ENCODE measurements at places on chromosomes 4 and X.

GRCh38 chrX:2487366-2487765 is 13.4 kb downstream of the DHRSX start:
- DNase-seq: no peak

GRCh38 chr4:76962406-76963130 is 13.0 kb downstream of the SEPTIN11 start:
- no peak for DNase-seq

DNA sequence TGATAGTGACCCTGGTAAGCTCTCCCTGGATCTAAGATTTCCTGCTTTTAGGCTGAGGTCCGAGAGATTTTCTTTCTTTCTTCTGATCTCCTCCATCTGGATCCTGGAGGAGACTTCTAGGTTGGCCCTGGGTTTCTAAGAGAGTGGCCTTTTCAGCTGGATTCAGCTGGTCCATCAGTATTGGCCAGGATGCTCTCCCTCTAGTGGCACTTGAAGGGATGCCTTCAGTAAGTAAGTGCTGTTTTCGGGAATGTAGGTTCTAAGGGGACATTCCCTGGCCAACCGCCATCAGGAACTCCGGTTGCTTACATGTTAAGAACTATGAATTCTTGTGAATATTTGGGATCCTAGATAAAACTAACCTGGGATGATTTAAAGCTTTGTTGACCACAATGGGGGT is 56.9 kb downstream of the SERTM2 start:
- DNase-seq: no peak

- DNase-seq: no peak
Measured at GRCh38 chr4:67236788-67237187, 308.5 kb downstream of the CENPC start.

GRCh38 chr4:78154972-78155590 is 98.0 kb downstream of the FRAS1 start:
- DNase-seq: no peak

- no peak for DNase-seq
Measured at GRCh38 chrX:20571611-20572010, 304.9 kb upstream of the RPS6KA3 start.

- DNase-seq: no peak
Measured at GRCh38 chrX:74297766-74298165, 6.2 kb upstream of the ZCCHC13 start.

DNA sequence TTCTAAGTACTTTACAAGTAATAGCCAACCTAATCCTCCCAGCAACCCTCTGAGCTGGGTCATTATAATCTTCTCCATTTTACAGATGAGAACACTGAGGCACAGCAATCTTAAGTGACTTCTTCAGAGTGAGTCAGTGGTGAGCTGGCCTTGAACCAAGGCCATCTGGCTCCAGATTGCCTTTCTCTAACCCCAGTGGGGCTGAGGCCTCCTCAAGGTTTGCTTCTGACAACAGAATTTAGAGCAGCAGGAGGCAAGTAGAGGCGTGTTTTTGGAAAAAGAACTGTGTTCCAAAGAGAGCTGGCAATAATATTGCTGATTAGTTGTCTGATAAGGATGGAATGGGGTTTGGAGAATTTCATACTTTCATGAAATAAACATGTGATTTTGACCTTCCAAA is 41.2 kb downstream of the PIR start:
- DNase-seq: no peak

DNA sequence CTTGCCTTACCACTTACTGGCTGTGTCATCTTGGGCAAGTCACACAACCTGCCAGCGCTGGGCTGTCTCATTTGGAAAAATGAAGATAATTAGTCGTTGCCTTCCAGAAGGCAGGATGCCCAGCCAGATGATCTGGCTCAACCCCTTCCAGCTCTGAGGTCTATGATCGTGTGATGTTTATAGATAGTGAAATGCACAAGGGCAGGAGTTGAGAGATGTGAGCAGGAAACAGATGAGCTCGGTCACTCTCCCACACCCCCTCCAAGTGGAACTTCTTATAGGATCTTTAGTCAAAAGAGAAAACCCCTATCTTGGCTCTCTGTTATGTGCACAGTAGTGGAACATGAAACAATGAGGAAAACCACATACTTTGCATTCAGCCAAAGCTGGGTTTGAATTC is 336.8 kb upstream of the PPARGC1A start:
- DNase-seq: no peak

DNA sequence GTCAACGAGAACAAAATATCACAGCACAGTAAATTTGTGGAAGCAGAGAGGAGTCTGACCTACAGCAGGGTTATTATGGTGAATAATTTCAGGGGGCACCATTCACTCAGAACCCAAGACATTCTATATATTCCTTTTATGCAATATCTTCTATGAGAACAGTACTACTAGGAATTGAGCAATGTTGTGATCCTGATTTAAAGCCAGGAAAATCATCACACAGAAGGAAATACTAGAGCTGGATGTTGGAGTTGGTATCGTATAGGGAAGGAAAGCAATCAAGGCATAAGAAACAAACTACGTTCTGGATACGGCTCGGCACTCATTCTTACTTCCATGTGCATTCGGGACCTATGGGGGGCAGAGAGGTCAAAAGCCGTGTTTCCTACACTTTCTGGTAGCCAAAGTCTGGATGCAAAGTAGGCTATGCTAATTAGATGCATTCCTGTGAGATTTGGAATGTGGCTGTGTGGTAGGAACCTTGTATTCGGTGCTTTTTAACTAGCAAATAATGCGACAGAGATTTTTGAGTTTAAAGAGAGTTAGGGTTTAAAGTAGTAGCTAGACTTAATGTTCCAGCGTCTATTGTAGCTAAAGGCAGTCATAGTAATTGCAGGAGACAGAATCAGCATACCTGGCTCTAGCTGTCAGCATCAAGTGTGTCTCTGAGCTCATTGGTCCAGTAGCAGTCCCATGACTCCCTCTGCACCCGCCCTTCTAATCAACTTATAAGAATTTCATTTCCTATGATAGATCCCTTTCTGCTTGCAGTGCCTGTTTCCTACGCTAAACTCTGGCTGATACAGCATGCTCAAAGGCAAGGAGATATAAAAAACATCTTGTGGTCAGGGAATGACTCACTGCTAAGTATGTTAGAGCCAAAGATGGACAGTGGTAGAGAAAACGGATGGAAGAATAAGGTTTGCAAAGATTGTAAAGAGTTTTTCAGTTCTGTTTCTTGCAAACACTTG is 43.3 kb upstream of the PDGFC start:
- DNase-seq: no peak

DNA sequence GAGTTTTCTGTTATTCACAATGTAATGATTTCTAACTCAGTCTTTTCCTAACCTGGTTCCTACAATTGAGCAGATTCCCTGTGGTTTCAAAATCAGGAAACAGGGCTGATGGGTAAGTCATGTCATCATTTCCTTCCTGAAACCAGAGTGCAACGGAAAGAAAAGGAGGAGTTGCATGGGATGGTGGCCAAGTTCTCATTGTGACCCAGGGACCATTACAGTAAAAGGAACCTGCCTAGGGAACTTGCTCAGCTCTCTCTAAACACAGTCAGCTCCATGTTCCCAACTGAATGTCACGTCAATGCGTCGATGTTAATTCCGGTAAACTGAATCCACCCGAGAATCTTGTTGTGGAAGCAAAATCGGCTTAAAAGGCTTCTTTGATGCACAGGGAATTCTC is 51.2 kb downstream of the LGI2 start:
- no peak for DNase-seq

- no peak for DNase-seq
Measured at GRCh38 chr4:175637762-175638161, 174.3 kb downstream of the GPM6A start.

GRCh38 chr4:145939856-145940255 is 1.2 kb upstream of the ZNF827 start:
- no peak for DNase-seq

- no peak for DNase-seq
Measured at GRCh38 chrX:150499240-150499639, 69.2 kb upstream of the MTM1 start.

- no peak for DNase-seq
Measured at GRCh38 chr4:6121941-6122340, 78.4 kb downstream of the JAKMIP1 start.

DNA sequence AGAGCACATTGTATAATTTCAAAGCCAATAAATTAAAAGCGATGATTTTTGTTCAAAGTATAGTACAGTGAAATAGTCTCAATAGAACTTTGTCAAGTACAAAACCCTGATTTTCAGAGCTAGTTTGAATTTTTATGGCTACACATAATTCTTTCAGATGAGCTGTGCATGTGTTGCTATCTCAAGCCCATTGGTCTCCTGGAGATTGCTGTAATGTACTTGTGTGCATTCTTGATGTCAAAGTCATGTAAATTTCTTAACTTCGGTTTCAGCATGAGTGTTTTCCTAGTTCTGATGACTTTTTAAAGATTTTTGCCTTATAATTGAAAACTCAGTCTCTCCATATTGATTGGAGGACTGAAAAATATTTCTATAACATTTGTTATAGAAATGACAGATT is 200.8 kb downstream of the CEP135 start:
- DNase-seq: no peak

DNA sequence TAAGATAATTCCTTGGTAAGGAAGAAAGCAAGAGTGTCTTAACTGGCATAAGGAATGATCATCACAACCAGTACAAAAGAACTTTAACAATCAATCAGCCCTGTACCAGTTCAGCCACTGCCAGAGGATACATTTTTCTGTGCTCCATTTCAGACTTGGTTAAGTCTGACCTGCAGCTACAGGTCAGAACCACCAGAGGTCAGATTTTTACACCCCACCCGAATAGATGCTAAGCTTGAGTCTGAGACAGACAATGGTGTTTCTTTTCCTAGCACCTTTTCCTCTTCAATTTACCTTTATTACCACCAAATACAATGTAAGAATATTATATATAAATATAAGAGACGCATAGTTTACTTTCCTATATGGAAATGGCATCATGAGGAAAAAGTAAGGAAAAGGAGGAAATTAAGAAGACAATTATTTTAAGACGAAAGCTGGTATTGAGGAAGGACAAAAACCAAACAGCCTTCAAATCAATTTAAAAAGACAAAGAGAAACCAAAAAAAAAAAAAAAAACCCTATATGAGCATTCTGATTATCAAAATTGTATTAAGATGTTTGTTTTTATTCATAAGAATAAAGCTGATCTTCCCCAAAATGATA is 215.3 kb upstream of the TTC29 start:
- DNase-seq: no peak

DNA sequence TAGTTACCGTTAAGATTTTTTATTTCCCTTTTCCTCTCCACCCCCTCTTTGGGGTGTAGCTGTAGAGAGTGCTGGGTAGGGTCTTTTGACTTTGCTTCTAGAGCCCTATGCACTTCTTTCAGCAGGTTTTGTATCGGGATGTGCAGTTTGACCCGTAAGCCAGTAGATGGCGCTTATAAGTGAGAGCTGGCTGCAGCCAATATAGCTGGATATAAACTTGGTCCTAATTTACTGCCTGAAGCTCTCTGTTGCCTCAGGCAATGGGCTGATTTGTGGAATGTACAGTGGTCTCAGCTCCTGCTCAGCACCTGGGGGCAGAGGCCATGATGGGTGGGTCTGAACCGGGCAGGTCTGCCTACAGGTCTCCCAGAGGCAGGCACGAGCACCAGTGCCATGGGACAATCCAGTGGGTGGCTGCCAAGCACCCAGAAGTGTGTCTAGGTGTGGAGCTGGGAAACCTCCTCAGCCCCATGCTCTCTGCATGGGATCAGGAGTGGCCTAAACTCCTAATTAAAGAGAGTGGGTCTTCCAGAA is 146.5 kb downstream of the SPANXN1 start:
- DNase-seq: no peak

DNA sequence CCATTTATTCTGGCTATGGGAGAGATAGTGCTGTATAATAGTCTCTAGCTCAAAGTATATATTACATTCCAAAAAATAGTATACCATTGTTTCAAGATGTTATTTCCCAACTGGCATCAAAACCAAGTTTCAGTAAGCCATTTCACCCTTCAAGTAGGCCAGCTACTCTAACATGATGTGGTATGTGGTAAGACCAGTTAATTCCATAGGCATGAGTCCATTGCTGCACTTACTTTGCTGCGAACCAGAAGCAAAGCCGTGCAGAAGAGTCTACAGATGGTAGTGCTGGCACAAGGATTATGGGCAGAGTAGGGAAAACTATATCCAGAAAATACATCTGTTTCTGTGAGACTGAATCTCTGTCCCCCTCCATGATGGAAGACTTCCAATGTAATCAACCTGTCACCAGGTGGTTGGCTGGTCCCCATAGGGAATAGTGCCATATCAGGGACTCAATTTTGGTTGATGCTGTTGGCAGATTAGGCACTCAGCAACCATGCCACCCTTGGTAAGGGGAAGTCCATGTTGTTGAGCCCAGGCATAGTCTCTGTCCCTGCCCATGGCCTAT is 49.8 kb upstream of the HSD17B10 start:
- no peak for DNase-seq

- DNase-seq: peak; percentile 45
Measured at GRCh38 chr4:151012820-151013219, 2.3 kb downstream of the LRBA start.

GRCh38 chrX:43880425-43880824 is 1.8 kb downstream of the MAOB start:
- no peak for DNase-seq

DNA sequence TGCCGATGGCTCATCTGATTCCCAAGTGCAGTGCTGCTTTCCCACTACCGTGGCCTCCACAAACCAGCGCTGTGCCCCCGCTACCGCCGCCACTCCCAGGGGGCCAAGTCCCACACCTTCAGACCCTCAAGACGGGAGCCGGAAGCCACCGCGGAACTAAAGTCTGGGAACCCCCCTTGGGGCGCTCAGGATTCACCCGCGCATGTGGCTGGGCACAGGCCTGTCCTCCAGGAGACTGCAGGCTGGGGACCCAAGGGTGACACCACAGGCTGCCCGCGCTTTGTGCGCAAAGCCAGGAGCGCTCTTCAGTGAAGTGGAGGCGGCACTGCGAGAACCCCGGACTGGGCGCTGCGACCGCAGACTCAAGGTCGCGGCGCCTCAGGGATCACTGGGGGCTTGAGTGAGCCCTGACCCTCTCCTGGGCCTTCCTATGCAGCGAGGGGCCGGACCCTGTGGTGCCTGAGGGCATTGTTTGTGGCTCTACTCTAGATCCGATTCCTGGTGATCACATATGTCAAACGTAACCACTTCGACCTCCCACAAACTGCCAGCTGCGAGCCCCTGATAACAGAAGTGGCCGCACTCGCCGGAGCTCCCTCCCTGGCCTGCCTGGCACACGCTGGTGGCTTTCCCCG is 20.4 kb upstream of the TBC1D14 start:
- no peak for DNase-seq

DNA sequence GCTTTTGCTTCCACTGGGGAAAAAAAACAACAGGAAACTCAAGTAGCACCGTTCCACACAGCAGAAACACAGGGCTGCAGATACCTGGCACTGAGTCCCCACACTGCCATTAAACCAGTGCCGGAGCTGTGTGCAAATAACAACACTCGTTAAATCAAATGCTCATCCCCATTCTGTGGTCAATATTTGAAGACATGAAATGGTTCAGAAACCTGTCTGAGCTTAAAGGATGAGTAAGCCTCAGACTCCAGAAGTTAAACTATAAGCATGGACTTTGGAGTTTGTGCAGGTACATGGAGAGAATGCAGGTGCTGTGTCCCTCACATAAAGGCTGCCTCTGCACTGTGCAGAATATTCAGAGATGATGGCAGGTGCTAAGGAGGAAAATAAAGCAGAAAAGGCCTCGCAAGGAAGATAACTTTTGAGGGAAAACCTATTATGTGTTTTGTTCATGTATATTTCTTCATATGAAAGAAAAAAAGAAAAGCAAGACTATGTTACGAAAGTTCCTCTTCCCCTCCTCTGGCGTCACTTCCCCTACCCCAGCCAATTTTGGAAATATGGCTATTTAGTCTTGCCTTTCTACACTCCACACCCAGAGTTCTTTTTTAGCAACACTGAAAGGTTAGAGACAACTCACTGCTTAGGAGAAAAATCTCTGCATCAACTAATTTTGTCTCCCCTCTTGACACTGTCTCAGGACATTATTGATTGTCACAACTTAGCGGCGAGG is 4.6 kb downstream of the MPP1 start:
- DNase-seq: no peak

Measured in CD4-positive, alpha-beta T cell treated with Interleukin-17A for 4 hours (primary cell).